ENCODE measurements at places on chromosomes 1 and 21.

- no peak for DNase-seq
These were observed 36.9 kb upstream of the HIVEP3 start for GRCh38 chr1:41955461-41956159.

GRCh38 chr1:202671399-202671798 lies 38.9 kb downstream of the SYT2 start:
- DNase-seq = no peak

GRCh38 chr21:36472377-36472776 lies 7.5 kb downstream of the CLDN14 start:
- no peak for DNase-seq

DNA sequence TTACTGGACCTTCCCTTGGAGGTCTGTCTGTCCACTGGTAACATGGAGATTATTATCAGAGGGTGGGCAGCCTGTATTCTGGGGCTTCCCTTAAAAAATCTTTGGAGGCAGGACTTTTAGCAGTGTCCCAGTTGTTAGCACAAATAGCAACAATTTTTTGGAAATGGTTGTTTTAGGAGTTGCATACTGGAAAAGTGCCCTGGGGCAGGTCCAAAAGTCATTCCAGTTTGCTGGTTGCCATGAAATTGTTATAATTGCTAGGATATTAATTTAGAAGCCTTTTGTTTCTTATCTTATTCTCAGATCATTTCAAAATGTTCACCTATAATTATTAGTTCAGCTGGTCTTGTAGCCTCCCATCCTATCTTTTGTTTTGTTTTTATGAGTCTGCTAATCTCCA lies 71.0 kb downstream of the PTGS2 start:
- no peak for DNase-seq

DNA sequence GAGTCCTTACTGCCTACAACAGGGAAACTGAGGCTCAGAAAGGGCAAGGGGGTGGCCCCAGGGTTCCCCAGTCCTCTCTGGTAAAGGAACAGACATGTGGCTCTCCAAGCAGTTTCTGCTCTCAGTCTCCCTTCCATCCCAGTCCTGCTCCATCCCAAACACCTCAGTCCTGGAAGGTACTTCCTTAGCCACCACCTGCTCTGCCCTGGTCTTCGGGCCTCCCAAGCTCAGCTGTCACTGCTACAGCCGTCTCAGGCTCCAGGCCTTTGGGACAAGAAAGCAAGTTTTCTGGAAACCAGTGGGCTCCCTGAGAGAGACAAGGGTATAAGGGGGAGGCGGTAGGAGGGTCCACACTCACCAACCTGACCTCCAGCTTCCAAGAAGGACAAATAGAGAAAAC lies 23.1 kb upstream of the ADGRB2 start:
- DNase-seq = no peak

DNA sequence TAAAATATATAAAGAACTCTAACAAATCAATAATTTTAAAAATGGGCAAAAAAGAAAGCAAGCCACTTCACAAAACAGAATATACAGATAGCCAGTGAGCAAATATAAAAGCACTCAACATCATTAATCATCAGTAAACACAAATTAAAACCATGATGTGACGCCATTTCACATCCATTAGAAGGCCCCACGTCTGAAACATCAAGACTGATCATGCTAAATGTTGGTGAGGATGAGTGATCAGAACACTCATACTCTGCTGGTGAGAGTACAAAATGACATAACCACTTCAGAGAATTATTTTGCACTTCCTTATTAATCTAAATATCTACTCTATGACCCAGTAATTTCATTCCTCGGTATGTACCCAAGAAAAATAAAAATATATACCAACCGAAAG lies 512.2 kb upstream of the NR5A2 start:
- no peak for DNase-seq

DNA sequence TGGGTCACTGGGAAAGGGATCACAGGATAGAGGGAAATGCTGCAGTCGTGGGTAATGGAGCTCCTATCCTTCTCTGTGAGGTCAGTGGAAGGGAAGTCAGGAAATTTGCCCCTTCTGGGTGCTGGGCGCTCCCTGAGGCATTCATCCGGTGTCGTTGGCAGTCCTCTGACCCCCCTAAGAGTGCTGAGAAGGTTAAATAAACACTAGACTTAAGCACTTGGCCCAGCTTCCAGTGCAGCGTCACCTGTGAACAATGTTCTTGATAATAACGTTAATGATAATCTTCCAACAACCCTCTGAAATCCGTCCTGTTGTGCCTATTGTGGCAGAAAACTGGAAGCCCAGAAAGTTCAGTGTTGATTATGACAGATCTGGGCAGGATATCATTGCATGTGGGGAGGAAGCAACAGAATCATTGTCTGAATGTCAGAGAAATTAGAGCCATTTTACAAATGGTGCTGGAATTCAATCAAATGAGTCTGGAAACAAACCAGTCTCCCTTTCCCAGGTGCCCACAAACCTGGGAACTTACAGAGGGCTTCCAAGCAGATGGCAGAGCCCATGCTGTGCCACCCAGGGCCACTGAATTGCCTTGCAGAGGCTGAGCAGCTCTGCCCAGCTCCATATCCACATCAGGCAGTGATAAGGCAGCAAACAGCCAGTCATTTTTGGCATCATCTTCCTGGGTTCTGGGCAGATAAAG lies 216.8 kb downstream of the KAZN start:
- no peak for DNase-seq

DNA sequence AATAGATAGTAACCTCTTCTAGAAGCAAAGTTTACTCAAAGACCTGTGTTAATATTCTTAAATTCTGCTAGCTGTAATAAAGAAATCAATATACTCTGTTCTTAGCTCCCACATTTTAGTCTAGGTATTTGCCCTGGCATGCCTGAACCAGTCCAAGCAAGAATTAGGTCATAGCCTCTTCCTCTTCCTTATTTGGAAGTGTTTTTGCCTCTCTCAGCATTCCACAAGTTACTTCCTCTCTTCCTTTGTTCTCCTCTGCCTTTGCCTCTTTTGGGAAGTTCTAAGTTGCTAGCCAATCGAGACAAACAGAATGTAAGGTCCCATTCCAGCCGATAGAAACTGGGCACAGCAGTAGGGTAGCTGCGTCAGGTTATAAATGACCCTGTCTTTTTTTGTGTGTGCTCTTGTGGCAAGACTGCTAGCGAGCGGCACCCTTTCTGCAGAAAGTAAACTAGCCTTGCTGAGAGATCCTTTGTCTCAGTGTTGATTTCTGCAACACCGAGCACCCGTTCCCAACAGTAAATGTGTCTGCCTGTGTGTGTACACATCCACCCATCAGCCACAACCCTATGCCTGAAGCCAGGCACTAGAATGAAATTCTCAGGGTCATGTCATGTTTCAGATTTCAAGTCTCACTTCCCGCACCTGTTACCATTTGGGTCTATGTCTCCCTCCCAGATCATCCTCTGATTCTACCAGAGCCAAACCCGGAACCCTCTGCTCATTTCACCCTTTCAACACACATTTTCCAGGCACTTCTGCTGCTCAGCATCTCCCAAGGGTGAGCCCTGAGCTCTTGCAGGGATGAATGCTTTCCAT lies 37.5 kb downstream of the LRRC3 start:
- DNase-seq = no peak

GRCh38 chr1:30599721-30600120 lies 123.7 kb downstream of the MATN1 start:
- DNase-seq = no peak

GRCh38 chr1:12548973-12549459 lies 69.0 kb downstream of the DHRS3 start:
- no peak for DNase-seq

DNA sequence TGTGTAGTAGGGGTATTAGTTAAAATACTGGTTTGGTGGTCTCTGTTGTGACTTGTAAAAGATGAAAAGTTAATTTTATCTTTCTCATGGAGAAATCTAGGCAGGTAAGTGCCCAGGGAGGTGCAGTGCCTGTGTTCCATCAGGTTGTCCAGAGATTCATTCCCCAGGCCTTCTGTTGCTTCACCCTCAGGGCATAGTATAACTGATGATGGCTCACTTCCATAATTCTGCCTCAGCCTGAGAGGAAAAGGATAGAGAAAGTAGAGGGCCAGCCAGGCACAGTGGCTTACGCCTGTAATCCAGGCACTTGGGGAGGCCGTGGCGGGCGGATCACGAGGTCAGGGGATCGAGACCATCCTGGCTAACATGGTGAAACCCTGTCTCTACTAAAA lies 153.9 kb downstream of the FMN2 start:
- no peak for DNase-seq

DNA sequence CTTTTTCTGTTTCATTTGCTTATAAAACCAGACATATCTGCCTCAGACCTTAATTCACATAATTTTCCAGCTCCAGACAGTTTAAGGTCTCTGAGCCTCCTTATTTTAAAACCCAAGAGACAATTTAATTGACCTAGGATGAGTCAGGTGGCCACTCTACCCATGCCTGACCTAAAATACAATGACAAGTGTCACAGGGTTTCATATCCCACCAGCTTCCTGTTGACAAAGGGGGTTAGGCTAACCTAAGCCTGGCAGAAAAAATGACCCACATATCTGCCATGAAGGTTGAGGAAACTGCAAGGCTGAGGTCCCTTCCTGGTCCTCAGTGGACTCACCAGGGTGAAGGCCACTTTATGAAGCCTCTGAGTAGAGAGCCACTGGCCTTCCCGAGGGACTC lies 52.3 kb downstream of the OPTC start:
- no peak for DNase-seq

- no peak for DNase-seq
These were observed 67.8 kb downstream of the POU2F1 start for GRCh38 chr1:167288390-167289074.

GRCh38 chr1:201503397-201504176 lies 3.3 kb downstream of the CSRP1 start:
- DNase-seq = no peak

DNA sequence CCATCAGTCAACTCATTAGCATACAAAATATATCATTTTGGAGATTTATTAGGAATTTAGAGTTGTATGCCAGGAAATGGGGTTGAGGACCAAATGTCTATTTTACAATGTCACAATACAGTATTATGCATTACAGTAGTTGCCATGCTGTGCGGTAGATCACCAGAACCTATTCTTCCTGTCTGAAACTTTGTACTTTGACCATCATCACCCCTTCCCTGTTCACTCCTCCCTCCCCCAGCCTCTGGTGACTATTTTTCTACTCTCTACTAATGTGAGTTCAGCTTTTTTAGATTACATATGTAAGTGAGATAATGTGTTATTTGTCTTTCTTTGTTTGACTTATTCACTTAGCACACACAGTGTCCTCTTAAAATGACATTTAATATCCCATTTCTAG lies 50.8 kb downstream of the PTBP2 start:
- no peak for DNase-seq

DNA sequence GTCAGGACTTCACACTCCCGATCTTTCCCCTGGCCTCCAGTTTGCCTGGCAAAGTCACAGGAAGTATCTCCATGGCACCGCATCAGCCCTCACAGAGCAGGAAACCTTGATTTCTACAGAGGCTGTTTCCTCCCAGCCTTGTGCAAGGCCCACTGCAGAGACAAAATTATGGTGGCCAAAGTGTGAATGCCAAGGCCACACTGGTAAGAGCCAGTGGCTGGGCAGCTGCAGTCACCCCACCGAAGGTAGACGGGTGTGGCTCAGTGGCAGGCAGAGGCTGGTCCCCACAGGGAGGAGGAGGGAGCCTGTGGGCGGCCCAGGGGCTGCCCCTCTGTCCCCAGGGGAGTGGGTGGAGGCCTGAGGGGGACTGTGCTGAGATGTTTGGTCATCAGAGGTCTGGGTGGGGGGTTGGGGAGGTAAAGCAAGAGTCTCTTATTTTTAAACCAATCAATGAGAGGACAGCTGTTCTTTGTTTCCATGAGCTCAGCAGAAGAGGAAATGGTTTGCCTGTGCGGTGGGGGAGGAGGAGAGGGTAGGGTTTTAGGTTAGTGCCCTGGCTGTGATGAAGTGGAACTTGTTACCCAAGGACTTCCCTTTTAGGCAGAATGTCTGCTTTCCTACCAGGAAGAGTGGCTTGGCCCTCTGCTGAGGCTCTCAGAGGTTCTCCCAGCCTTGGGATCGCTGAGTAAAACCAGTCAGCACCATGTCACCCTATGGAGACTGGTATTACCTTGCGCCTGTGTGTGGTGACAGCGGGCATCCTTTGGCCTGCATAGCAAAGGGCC lies 18.0 kb upstream of the BTG2 start:
- peak; percentile 66 for DNase-seq
